GM12891 (cell line): ENCODE measurements at places on chromosomes 4 and X.

DNA sequence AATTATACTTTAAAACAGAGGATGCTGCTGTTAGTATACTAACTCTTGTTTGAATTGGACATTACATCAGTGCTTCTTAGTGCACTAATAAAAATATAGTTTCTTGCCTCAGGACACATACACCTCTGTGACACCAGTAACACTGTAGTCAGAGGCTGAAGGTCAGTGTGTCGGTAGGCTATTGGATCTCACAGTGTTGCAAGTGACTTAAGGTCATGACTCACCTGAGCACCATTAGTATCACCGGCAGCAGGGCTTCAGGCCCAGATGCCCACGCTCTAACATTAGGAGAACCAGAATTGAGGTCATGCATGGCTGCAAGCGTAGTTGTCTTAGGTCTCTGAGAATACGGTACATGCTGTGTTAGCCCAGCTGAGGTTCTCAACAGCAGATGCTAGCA, 15.2 kb downstream of the ETDC start:
- no peak for DNase-seq

DNA sequence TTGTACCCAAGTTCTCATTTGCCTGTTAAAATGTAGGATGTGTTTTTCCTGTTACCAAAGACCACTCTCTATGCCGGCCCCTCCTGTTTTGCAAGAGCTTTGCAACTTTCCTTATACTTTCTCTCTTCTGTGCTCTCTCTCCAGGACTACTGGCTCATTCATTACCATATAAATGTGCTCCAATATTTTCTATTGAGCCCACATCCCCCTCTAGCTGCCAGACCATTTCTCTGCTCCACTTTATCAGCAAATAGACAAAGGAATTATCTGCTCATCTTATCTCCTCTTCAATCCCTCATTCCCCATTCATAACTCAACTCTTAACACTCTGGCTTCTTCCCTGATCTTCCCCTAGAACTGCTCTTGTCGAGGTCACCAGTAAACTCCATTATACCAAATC, 33.6 kb downstream of the RPGR start:
- DNase-seq = no peak

- DNase-seq = no peak
Observed at GRCh38 chr4:81395239-81395638, 76.5 kb downstream of the RASGEF1B start.

GRCh38 chrX:132257116-132257515, 37.9 kb upstream of the RAP2C start:
- DNase-seq = no peak

DNA sequence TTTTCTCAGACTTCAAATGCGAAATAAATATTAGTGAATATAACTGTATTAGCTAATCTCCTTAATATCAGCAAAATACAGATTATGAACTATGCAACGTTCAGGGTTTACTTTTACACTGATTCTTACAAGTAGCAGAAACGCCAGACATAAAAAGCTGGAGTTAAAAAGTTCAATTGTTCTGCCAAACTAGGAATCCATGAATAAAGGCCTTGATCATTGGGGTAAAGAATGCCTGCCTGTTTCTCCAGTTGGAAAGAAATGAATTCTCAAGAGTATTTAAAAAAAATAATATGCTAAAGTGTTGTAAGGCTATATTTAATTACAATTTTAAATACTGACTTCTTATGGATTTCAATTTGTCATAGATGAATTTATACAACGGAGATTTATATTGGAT, 612.2 kb downstream of the DMD start:
- no peak for DNase-seq

DNA sequence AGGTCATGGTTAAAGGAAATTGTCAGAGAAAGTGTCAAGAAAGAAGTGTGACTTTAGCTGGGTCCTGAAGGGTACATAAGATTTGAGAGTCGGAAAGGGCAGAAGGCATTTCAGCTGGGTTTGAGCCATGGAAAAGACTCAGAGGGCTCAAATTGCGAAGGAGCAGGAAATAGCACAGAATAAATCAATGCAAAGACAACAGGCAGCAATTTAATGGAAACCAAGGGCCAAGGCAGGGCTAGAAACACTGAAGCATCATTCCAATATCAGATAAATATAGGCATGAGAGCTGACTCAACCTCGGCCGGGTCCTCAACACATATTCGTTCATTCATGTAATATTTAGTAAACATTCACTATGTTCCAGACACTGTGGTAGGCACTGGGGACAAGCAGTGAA, 3.6 kb upstream of the FMR1 start:
- no peak for DNase-seq

GRCh38 chrX:87518504-87518903, 902 bp downstream of the KLHL4 start:
- no peak for DNase-seq

GRCh38 chrX:57647020-57647419, 33.0 kb downstream of the NLRP2B start:
- DNase-seq = no peak

- DNase-seq = no peak
Observed at GRCh38 chrX:136210806-136211205, 40.4 kb downstream of the MAP7D3 start.

GRCh38 chr4:169054879-169055278, 44.8 kb upstream of the CBR4 start:
- DNase-seq = no peak

GRCh38 chr4:122831515-122832196, 5.0 kb downstream of the FGF2 start:
- no peak for DNase-seq

DNA sequence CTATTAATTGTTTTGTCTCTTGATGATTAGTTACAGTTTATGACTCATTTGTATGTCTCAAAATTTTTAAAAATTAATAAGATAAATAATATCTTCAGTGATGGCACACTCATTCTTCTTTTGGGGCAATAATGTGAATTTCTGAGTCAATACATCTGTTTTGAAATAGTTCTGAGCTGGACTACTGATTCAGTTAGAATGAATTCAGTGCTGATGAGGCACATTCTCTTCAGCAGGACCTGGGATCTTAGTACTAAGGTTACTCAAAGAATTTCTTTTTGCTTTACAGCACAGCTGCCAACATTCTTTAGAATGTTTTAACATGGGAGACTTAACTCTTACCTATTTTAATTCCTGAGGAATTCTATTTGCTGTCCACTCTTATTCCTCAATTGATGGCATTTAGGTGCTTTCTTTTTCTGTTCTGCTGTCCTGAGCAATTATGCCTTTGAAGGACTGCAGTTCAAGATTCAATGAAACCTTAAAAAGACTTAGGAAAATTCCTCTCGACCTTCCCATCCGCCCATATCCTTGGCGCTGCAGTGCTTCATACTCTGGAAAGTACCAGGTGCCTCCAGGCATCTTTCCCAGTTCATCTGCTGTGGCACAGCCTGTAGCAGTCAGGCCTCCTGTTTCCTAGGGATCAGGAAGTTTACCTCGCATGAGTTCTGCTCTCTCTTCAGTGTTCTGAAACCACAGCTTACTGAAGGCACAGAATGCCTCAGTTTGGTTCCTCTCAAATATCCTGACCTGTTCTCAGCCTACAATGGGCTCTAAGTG, 213.7 kb downstream of the FSTL5 start:
- DNase-seq = no peak

DNA sequence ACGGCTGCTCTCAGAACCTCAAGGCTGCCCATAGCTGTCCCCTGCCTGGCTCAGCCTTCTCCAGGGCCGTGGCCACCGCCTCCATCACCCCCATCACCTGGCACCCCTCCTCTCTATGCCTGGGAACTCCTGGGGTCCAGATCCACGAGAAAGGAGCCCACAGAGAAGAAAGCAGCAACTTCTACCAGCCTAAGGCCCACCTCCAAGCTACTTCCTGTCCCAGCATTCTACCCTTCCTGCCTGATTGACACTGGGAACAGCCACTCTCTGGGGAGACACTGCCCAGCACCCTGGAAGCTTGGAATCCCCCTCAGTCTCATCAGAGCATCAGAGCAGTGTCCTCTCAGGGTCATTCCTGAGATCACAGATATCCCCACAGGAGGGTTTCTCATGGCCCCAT, 36.9 kb upstream of the PROM1 start:
- DNase-seq = no peak

GRCh38 chrX:45191383-45191782, 9.3 kb downstream of the DIPK2B start:
- no peak for DNase-seq

DNA sequence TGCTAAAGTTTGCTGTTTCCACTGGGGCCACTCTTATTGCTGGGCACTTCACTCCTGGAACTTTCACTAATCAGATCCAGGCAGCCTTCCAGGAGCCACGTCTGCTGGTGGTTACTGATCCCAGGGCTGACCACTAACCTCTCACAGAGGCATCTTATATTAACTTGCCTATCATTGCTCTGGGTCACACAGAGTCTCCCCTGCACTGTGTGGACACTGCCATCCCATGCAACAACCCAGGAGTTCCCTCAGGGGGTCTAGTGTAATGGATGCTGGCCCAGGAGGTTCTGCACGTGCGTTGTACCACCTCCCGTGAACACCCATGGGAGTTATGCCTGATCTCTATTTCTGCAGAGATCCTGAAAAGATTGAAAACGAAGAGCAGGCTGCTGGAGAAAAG, 41.8 kb upstream of the IQSEC2 start:
- DNase-seq = no peak

DNA sequence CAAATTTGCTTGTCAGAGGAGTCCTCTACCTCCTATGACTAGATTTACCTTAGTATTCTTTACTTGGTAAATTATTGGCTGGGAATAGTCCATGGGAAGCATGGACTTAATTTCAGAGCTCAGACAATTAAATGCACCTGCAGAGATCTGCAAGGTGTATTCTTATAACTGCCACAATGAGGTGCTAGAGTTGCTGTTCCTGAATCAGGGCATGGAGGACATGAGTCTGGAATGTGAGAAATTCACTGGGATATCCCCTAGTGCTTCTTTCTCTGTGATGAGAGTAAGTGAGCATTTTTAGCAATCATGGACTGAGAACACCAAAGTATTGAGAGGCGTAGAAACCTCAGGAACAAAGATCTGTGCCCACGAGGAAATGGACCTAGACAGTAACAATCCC, 32.9 kb upstream of the GRID2 start:
- no peak for DNase-seq

- DNase-seq = no peak
Observed at GRCh38 chr4:118388606-118389005, 35.8 kb upstream of the PRSS12 start.

- DNase-seq = no peak
Observed at GRCh38 chr4:188854436-188854835, 715.2 kb downstream of the TRIML1 start.

DNA sequence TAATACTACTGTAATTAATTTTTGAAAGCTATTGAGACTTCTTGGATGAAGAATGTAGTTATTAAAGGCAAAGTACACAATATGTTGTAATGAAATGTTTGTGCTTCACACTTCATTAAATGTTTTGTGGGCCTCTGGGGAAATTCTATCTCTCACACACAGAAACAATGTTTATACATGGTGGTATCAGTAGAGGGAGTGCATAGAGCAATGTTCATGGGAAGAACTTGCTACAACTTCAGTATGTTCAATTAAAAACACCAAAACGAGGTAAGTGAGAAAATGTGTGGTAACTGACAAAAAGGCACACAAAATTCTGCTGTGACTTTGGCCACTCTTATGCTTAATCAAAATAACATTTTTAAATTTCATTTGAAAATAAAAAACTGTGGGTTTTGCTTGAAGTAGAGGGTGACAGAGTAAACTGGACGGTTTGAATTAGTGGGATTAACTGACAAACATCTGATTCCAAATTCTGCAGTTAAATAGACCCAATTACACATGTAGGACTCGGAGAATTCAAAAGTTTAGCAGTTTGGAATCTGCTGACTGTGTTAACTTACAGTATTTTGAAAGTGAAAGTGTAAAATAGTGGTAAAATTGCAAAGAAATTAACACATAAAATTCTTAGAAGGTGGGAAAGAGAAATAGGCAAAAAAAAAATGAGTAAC, 111.4 kb upstream of the TTC29 start:
- DNase-seq = no peak

GRCh38 chr4:107740381-107740780, 20.3 kb upstream of the PAPSS1 start:
- no peak for DNase-seq

GRCh38 chr4:95517576-95518345, 31.0 kb downstream of the UNC5C start:
- no peak for DNase-seq

DNA sequence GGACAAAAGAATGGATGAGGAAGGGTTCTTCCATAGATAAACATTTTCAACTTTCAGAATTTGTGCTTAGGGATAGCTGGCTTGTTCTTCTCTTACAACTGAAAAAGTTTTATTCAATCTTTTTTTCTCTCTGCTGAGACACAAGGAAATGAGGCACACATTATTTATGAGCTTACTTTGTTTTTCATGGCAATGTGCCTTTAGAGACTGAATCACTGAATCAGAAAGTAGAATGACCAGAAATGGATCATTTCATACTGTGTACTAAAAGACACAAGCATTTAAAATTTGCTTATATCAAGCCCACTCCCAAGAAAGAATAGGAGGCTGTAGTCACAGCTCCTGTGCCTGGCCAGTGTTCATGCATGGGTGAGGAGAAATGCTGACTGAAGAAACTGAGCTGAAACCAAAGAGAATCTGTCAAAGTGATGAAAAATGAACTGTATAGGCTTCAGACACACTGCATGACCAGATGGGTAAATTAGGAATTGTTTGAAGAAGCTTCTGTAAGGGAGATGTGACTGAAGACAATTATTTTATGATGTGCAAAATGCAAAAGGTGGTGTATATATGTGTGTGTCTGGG, 413.8 kb downstream of the RAPGEF2 start:
- no peak for DNase-seq

DNA sequence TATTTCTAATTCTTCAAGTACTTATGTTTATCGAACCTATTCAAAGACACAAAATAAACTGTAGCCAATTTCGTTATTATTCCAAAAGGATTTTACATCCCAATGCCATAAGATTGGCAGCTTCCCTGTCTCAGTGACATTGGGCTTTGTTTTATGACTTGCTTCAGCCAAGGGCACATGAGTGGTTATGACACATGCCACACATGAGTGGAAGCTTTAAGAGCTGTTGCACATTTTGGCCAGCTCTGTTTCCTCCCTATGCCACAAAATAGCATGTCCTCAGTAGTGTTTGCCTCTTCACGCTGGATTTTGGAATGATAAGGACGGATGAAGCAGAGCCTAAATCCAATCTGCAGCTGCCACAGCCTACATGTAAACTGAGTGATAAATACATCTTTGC, 21.9 kb downstream of the SEC24D start:
- no peak for DNase-seq

- no peak for DNase-seq
Observed at GRCh38 chr4:2478229-2478628, 9.3 kb downstream of the RNF4 start.

GRCh38 chr4:168917138-168917779, 92.8 kb downstream of the CBR4 start:
- DNase-seq = no peak

DNA sequence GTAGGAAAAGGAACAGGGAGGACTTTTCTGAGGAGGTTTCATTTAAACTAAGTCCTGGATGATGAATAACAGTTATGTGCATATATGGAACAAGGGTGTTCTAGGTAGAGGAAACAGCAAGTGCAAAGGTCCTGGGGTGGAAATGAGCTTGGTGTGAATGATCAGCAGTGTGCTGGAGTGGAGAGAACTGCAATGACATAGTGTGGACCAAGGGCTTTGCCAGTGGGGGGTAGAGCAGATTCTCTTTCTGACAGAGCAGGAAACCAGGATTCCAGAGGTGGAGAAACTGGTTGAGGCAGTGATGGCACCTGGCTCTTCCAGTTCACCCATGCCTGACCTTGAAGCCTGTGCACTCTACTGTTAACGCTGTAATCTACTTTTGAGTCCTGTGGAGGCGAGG, 1.7 kb downstream of the PPP1R3F start:
- DNase-seq = no peak
